Activated CD8-positive, alpha-beta memory T cell treated with anti-CD3 and anti-CD28 coated beads, Interleukin-2, amount 50 U/mL, for 48 hours (primary cell): ENCODE measurements at places on chromosomes 12 and 14.

GRCh38 chr14:90387206-90387760 is 9.5 kb upstream of the CALM1 start:
- DNase-seq, result no peak

- DNase-seq, result no peak
Measured at GRCh38 chr14:69133206-69134125, 19.5 kb downstream of the DCAF5 start.

GRCh38 chr14:101836135-101836534 is 74.6 kb downstream of the PPP2R5C start:
- DNase-seq, result no peak

DNA sequence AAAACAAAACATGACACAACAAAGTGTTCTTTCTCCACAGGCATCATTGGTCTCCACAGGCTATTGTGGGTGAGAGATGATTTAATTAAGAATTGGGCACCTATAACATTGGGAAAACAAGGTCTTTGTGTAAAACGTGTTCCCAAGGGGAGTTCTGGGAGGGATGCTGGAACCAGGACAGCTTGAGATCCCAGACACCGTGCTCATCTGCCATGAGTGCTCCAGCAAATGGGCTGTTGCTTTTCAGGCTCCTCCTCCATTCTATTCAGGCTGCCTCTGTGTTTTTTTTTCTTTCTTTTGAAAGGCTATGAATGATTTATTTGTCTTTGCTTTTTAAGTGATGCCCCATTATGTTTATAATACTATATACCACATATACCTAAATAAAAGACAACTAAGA is 122.4 kb downstream of the DACT1 start:
- DNase-seq, result no peak

GRCh38 chr14:106166232-106166631 is 639.8 kb downstream of the TMEM121 start:
- no peak for DNase-seq

- no peak for DNase-seq
Measured at GRCh38 chr12:10320643-10321042, 13.0 kb downstream of the KLRD1 start.

GRCh38 chr12:52087961-52088820 is 8.7 kb downstream of the SMIM41 start:
- DNase-seq, result peak; percentile 41
